ENCODE measurements at places on chromosomes 16 and 17. TPM values are rescaled to one million over a fixed set of nuclear protein-coding genes. Genes with fewer than 3 reads are reported as not detected.

NPIPB9 gene
- 1.3 TPM for total RNA-seq

SLC13A2 gene
- total RNA-seq: not detected

TVP23C gene
- 10.3 TPM for total RNA-seq

CTRB1 gene
- total RNA-seq: not detected

TNP2 gene
- not detected for total RNA-seq

TMC7 gene
- 2.2 TPM for total RNA-seq

MYH8 gene
- total RNA-seq: not detected

SLC52A1 gene
- 0.25 TPM for total RNA-seq

SLC16A5 gene
- 4.6 TPM for total RNA-seq

TBX21 gene
- total RNA-seq: not detected

GH2 gene
- total RNA-seq: not detected

KLHDC4 gene
- total RNA-seq: 16.6 TPM

MFAP4 gene
- total RNA-seq: not detected

CETP gene
- 12.8 TPM for total RNA-seq

ITGAL gene
- not detected for total RNA-seq

TBX2 gene
- not detected for total RNA-seq

PMP22 gene
- 30.8 TPM for total RNA-seq

RND2 gene
- 0.13 TPM for total RNA-seq

Measured in dermis microvascular lymphatic vessel endothelial cell (primary cell).